ENCODE measurements at places on chromosomes 11 and 22.

GRCh38 chr22:47794851-47795250 is 1032.4 kb downstream of the TBC1D22A start:
- no peak for DNase-seq

- peak; percentile 18 for DNase-seq
These were observed 7.4 kb downstream of the SPCS2 start for GRCh38 chr11:74956397-74957015.

DNA sequence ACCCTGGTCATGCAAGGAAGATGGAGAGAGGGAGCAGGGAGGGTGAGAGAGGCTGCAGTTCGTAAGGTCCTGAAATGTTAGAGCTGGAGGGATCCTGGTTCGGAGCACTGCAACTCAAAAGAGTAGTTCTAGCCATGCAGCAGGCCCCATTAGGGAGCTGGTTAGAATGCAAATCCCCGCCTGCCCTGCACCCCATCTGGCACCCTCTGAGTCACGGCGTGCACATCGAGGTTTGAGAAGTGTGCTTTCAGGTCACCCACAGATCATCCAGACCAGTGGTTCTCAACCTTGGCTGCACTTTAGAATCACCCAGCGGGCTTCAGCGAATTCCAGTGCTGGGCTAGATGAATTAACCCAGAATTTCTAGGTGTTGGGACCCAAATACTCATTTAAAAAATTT is 48.2 kb downstream of the ST3GAL4 start:
- DNase-seq = no peak

DNA sequence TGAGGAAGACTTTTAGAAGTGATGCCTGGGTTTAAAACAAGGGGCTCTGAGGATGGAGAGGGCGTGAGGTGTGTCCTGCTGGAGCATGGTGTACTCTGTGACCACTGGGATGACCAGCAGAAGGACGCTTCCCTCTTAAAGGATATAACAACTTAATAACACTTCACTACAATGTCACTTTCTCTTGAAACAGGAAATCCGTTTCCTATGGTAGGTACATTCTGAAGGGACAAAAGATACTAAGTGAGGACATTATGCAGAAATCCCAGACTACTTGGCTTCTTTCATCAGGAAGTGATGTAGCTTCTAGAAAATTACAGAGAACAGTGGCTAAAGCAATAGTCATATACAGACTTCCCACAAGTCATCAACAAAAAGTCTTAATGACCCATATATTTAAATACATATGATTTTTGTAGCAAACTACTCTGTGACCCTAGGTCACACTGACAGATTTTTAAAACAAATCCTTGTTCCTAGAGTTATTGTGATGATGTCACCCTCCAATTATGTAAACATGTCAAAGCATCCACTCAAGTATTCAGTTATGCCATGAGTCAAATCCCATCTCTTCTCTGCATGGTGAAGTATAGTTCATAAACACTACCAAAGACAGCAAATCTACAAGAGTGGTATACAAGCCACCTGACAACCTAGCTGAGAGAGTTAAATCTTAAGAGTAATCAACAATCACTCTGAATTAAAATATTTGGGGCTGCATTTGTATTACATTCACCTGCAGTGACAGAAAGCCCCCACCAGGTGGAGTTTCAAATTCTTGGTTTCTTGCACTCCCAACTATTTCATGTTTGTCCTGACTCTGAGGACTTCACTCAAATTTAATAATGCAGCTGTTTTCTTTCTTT is 32.8 kb downstream of the PITPNB start:
- DNase-seq = peak; percentile 81

DNA sequence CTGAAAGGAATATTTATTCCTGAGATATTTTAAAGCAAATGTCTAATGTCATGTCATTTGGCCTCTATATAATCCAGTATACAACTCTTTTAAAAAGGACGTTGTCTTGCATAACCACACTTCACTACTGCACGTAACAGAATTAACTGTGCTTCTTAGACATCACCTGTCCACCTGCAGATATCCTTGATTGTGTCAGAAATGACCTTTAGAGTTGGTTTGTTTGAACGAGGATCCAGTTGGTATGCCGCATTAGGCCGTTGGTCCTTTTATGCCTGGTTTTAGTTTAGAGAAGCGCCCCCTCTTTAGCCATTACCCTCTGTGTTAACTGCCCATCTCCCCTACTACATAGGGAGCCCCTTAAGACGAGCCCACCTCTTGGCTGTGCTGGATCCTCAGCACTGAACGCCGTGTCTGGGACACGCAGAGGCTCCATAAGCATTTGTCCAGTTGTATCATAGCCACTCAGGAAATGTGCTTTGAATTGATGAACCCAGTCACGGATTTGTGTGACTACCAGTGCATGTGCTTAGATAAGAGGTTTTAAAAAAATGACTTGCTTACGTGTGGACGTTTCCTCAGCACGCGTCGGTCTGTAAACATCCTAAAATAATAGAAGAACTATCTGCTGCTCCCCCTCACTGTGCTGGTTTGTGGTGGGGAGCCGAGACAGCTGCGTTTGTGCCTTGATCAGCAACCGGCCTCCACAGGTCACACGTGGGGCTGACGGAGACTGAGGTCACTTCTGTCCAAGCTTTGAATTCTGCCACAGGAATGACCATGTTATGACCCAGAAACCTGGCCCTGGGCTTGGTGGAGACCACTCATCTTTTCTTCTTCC is 4.0 kb downstream of the MICAL2 start:
- peak; percentile 52 for DNase-seq

GRCh38 chr22:44392446-44392921 is 79.7 kb upstream of the SHISAL1 start:
- no peak for DNase-seq

DNA sequence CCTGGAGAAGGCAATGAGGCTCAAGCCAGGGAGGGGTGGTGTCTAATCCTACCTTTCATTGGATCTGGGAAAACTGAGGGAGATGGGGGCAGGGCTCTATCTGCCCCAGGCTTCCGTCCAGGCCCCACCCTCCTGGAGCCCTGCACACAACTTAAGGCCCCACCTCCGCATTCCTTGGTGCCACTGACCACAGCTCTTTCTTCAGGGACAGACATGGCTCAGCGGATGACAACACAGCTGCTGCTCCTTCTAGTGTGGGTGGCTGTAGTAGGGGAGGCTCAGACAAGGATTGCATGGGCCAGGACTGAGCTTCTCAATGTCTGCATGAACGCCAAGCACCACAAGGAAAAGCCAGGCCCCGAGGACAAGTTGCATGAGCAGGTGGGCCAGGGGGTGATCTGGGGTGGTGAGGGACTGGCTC is at the start of gene FOLR1:
Gene FOLR1, plus strand, starts transcription at position 180 of the 421 bp plus-strand sequence. Its CDS starts 34 bp downstream, at position 214.
- DNase-seq = no peak

DNA sequence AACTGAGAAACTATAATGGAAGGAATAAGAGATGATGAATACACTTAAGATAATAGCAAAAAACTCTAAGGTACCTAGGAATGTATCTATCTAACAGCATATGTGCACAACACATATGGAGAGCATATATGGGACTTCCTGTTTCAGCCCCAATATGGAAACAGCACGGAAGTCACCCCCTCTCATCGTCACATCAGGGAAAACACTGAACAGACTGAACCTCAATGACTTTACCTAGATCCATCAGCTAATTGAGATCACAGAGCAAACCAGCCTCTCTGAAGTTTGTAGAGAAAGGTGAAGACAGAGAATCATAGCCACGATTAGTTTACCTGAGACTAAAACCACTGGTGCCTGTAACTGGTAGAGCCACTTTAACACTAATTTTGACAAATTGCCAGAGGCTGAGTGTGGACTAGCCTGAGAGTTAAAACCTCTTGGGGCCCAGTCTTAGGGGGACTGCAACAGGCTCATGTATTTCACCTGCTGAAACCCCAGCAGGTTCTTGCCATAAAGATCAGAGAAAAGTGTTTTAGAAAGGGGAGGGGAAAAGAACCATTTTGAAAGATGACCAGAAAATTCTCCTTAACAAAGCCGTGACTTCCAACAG is 722.6 kb downstream of the TBC1D22A start:
- no peak for DNase-seq

DNA sequence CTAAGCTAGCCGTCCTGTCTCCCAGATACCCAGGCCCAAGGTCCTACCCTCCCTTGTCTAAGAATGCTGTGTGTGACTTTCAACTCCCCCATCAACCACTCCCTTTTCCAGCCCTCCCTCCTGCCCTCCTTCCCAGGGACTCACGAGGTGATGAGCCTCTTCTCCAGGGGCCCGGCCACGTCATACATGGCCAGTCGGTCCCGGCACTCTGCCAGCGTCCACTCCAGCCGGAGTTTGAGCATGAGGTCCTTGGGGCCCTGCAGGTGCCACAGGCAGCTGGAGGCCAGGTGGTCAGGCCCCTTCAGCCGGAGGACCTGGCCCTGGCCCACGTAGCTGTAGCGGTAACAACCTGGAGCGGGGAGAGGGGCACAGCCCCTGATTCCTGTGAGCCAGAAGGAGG is 20.1 kb downstream of the TMPRSS6 start:
- peak; percentile 50 for DNase-seq

DNA sequence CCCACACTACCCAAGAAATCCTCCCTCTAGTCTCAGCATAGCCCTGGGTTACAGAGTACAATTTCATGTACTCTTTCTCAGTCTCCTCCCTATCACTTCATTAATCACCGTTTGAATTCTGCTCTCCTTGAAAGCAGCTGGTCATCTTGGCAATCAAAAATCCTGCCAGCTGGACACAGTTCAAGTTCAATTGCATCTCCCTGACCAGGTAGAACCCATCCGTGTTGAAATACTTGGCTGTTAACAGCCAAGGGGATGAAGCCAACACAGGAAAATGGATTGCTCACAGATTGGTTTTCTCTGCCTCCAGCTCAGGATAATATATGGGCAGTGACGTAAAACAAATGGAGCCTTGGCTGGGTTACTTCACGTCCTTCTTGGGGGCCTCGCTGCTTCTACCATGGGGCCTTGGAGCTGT is 55.1 kb upstream of the GRK3 start:
- peak; percentile 27 for DNase-seq

- DNase-seq = peak; percentile 97
These were observed 46.4 kb downstream of the RCN1 start for GRCh38 chr11:32137263-32137662.

DNA sequence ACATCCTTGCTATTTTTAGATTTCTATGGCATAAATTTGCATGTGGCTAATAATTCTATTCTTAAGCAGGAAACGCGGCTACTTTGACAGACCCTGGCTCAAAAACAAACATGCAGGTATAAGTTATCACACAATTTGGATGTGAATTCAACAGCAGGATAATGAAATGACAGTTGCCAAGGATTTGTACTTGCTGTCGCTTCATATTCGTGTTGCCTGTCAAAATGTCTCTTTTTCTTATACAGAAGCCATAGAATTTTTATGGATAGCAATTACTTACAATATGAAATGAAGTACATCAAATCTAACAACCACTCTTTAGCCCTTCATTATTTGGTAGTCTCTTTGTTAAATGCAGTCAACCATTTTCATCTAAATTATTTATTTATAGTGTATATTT is 46.4 kb downstream of the DCDC1 start:
- no peak for DNase-seq

- DNase-seq = peak; percentile 14
These were observed 369 bp downstream of the XRRA1 start for GRCh38 chr11:74948546-74948897.

- DNase-seq = no peak
These were observed 46.8 kb downstream of the ARHGAP32 start for GRCh38 chr11:129145276-129145675.

DNA sequence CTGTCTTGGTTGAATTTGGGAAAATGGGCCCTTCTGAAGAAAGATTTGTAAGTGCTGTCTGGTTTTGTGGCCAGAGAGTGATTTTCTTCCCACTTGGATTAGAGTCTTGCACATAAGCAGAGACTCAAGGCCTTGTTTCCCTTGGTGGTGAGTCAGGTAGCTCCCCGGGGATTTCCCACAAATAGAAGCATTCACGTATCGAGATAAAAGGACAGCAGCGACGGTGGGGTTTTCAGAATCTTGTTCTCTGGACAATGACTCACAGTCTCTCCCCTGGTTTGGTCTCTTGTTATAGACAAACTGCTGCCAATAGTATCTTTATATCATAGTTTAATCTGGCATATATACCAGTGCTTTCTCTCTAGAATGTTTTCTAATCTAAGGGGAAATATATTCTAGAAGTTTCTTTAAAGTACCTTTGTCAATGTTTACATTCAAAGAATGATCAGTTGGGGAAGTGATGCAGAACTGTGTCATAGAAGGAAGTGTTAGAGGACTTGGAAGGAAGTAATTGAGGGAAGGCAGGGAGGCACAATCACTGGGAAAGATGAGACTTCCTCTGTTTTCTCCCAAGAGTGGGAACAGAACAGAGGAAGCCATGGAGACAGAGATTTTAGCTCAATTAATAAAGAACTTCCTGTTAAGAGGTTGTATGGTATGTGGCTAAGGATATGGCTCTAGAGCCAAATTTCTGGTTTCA is 18.1 kb downstream of the POLA2 start:
- peak; percentile 97 for DNase-seq

GRCh38 chr22:20577549-20577975 is 70.2 kb downstream of the MED15 start:
- DNase-seq = peak; percentile 31

GRCh38 chr11:68287419-68287818 is 15.6 kb upstream of the C11orf24 start:
- no peak for DNase-seq

- DNase-seq = no peak
These were observed 11.7 kb downstream of the APIP start for GRCh38 chr11:34904421-34904955.

DNA sequence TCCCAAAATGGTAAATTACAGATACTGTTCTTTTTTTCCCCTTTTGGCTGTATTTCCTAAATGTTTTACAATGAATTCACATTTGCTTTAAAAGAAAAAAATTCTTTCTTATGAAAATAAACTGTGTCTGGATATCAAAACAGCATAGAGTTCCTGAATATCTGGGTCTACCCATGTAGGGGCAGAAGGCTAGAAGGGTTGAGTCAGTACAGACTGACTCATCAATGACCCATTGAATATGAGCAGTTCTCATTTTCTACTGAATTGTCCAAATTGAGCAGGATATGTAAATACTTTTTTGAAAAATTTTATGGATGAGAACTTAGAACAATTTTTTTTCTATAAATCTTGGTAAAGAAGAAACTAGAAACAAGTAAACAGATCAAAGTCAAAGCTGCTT is 16.3 kb upstream of the C11orf87 start:
- peak; percentile 53 for DNase-seq

GRCh38 chr11:35981581-35981980 is 37.7 kb downstream of the LDLRAD3 start:
- DNase-seq = no peak
